ENCODE measurements at places on chromosomes 16 and 17.

DNA sequence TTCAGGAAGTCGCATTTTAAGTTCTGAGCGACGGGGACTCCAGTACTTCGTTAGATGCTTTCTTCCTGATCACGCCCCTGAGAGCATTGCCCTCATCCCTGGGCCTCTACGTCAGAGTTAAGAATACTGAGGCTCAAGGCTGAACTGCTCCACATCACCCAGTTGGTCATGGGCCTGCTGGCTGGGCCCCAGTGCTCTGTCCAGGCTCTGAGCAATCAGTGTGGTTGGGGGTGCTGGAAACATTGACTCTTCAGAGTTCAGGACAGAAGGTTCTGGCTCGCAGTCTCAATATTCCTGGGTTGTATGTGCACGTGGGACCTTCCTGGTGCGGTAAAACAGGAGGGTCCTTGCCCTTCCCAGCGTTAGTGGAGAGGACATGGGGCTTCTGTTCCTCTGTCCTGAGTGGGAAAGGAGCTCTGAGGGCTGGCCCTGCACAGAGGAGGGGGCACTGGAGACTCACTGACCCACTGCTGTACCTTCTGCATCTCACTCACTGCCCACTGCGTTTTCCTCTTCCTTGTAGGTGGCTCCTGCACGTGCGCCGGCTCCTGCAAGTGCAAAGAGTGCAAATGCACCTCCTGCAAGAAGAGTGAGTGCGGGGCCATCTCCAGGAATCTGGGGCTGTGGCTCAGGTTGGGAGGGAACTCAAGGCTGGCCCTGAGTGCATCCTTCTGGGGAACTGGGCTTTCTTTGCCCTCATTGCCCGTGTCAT, 518 bp downstream of the MT1E start:
- no peak for DNase-seq

- DNase-seq, result no peak
These were observed 7.7 kb downstream of the BEAN1 start for GRCh38 chr16:66434619-66435430.

GRCh38 chr16:11205065-11205699, 50.8 kb downstream of the SOCS1 start:
- no peak for DNase-seq

DNA sequence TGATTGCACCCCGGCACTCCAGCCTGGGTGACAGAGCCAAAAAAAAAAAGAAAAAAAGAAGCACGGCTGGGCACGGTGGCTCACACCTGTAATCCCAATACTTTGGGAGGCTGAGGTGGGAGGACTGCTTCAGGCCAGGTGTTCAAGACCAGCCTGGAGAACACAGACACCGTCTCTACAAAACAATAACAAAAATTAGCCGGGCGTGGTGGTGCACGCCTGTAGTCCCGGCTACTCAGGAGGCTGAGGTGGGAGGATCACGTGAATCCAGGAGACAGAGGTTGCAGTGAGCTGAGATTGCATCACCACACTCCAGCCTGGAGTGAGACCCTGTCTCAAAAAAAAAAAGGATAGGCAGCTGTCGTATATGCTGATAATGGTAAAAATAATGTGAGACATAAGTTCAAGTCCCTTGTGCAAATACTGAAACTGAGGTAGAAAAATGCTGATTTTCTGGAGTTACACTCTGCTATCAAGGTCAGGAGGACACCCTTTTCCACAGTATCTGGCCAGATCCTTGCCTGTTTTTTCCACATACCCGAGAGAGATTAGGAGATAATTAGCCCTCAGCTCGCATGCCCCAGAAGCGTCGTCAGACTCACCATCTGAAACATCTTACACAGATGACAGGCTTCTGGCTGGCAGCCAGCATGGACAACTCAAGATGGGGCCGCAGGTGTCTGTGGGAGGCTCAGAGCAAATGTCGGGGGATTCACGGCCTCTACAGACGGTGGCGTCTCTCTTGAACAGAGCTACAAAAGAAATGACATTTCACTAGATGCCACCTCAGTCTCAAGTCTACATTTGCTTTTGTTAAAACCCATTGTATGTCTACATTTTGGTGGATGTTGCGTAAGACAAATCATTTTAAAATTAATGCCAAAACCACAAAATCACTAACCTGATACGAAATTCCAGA, 36.8 kb downstream of the WDR45B start:
- DNase-seq, result peak; percentile 27

DNA sequence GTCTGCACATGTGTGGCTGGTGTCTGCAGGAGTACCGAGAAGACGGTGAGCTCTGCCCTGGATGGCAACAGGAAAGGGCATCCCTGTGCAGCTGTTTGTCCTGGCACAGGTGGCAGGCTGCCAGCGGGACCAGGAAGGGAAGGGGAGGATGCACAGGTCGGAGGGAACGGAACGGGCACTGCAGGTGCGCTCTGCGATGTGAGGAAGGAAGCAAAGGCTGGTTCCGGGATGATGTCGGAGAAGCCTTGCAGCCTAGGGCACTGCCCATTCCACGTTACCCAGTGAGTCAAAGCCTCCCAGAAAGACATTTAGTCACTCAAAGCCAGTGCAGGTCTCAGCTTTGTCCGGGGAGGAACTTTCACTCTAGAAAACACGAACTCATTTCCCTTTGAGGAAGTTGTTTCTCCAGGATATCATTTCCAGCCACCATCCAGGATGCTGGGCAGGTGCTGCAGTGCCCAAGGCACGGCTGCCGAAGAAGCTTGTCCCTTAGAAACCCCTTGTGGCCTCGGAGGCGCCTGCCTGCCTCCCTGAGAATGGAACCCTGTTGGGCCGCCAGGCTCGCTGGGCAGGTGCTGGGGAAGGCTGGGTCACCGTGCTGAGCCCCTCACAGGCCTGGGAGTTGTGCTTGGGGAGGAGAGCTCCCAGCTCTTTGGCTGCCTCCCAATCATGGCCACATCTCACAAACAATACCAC, 4.5 kb upstream of the TMEM235 start:
- DNase-seq, result no peak

DNA sequence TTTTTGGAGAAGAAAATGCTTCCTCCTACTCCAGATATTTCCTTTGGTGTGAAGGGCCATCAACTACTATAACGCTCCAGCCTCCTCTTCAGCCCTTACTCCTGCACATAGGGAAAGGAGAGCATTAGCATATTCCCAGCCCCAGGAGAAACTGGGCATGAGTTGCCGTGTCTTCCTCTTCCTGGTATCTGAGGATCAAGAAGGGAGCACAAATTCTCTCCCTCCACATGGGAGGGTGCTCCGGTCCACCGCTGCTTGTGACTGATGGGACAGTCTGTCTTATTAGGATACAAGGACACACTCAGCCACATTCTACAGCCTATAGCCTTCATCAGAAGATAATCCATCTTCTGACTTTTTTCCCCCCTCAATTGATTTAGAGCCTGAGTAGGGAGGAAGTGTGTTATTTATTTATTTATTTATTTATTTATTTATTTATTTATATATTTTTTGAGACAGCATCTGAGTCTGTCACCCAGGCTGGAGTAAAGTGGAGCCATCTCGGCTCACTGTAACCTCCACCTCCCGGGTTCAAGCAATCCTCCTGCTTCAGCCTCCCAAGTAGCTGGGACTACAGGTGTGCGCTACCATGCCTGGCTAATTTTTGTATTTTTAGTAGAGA, 16.6 kb upstream of the CYB5B start:
- no peak for DNase-seq

DNA sequence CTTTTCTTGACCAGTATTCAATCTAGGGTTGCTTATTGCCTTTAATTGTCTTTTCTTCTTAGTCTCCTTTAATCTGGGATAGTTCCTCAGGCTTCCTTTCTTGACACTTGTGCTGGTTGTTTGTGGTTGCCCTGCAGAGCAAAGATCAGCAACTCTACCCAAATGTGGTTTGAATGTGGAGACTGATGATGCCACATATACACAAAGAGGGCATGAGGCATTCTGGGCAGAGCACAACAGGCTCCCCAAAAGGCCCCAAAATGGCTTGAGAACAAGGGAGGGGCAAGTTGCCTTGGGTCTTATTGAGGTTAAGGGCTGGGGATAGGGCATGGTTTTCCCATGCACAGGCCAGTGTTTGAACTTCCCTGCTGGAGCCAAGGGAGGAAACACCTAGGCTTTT, 29.8 kb upstream of the HOXB9 start:
- no peak for DNase-seq

DNA sequence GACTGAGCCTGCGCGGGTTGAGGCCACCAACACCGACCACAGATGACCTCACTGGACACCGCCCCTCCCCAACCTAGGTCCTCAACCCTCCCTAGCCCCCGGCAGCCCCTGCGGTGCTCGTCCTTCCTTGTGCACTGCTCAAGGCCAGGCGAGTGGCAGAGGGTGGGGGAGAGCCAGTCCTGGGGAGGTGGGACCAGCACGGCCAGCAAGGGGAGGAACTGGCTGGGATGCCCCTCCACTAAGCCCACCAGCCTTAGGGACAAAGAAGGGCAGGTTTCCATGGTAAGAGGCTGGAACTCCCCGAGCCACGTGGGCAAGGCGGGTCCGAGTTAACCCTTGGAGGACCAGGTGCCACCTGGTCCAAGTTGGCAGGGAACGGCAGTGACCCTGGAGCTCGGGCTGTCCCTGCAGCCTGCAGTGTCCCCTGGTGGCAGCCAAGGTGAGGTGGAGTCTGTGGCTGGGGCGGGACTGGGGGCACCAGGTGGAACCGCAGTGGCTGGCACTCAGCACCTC, 9.2 kb downstream of the FSCN2 start:
- DNase-seq, result no peak
